ENCODE measurements at places on chromosomes 13 and 19.
A peak's percentile ranks its signal among the peaks of the same experiment; 100 is the strongest.

GRCh38 chr19:55581145-55581822, 636 bp upstream of the ZNF579 start:
- peak; percentile 57 for DNase-seq

DNA sequence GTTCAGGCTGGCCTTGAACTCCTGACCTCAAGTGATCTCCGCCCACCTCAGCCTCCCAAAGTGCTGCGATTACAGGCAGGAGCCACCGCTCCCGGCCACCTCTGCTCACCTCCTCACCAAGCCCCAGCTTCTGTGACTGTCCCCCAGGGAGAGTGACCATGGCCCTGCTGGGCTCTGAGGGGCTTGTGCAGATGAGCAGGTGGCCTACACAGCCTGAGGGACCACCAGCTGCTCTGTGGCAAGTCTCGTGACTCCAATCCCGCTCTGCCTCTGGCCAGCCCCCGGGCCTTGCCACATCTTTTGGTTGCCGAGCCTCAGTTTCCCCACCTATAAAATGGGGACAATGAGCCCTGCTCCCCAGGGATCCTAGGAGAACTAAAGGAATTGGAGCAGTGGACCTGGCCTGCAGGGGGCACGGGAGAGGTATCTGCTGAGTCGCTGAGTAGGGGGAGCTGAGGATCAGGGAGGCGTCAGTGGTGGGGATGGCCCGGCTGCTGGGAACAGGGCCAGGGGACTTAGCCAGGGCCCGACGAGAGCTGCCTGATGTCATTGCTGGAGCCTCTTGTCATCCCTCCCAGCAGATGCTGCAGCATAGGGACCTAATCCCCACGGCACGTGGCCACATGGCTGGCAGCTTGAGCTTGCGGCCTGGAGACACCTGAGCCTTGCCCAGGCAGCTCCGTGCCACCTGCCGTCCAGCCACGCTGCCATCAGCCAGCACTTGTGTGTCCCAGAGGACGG, 74.7 kb downstream of the GADD45B start:
- no peak for DNase-seq

- no peak for DNase-seq
Observed at GRCh38 chr19:55959996-55960675, 12.5 kb downstream of the NLRP8 start.

- no peak for DNase-seq
Observed at GRCh38 chr19:5345895-5346386, 5.3 kb upstream of the PTPRS start.

- no peak for DNase-seq
Observed at GRCh38 chr13:59480396-59481259, 683.1 kb downstream of the DIAPH3 start.

DNA sequence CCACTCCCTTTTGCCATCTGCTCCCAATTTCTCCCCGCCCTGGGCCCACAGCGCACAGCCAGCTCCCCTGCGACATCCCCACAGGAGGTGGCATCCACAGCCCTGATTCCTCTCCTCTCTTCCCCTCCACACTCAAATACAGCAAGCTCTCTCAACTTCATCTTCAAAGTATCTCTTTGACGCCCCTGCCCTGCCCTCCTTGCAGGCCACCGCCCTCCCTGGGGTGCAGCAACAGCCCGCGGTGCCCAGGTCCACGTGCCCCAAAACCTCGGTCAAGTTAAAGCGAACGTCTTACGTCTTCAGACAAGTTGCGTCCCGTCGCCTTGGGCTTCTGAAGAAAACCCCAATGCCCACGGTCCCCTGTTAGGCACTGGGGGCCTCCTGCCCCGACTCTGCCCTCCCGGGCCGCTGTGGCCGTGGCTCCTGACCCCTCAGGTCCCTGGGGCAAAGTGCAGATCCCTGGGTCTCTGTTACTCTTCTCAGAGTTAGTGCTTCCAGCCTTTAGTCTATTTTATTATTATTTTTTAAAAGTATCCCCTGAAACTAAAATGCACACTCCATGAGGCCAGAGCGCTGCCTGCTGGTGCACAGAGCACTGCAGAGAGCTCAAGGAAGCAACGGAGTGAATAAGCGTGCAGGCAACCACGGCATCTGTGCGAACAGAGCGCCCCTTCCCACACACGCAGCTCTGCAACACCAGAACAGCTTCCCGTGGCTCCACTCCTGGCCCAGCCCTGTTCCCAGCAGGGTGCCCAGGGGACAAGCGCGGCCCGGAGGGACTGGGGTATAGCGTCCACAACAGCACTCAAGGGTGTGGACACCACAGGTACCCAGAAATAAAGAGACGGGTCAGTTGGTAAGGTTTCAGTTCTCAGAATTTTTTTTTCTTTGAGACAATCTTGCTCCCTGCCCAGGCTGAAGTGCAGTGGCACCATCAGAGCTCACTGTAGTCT, 26.4 kb downstream of the IL17D start:
- no peak for DNase-seq

DNA sequence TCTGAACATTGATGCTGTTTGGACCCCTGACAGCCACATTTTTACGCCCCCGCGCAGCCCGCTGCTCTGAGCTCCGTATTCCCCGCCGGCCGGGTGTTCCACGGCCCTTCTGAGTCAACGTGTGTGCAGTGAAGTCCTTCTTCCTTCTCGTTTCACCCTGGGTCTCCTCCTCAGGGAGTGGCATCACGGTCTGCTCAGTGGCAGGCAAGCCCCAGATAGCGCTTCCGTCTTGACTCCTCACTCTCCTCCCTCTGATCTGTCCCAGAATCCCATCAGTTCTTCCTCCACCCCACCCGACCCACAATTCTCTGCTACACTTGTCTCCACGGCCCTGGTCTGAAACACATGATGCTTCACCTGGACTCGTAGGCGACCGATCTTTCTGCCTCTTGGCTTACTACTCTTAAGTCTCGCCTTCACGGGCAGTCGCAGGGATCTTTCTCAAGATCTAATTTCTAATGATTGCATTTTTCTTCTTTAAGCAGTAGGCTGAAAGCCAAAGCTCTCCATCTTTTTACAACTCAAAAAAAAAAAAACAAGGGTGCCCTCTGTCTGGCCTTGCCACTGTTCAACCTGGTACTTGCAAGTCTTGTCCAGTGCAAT, 33.9 kb downstream of the CCNE1 start:
- peak; percentile 53 for DNase-seq

DNA sequence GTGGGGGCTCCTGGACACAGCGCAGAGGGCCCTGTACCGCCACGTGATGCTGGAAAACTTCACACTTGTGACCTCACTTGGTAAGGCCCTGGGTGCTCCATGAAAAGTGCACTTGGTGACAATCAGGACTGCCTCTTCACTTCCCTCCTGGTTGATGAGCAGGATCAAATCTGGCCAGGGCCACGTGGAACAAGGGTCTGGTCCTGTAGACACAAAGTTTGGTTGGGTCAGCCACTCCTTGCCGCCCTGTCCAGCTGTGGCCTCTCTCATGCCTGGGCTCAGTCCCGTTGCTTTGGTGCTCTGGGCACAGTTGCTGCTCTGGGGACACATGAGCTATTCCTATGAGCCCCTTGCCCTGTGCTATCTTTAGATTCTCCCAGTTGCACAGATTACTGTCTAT, 2.3 kb downstream of the ZNF324B start:
- no peak for DNase-seq

DNA sequence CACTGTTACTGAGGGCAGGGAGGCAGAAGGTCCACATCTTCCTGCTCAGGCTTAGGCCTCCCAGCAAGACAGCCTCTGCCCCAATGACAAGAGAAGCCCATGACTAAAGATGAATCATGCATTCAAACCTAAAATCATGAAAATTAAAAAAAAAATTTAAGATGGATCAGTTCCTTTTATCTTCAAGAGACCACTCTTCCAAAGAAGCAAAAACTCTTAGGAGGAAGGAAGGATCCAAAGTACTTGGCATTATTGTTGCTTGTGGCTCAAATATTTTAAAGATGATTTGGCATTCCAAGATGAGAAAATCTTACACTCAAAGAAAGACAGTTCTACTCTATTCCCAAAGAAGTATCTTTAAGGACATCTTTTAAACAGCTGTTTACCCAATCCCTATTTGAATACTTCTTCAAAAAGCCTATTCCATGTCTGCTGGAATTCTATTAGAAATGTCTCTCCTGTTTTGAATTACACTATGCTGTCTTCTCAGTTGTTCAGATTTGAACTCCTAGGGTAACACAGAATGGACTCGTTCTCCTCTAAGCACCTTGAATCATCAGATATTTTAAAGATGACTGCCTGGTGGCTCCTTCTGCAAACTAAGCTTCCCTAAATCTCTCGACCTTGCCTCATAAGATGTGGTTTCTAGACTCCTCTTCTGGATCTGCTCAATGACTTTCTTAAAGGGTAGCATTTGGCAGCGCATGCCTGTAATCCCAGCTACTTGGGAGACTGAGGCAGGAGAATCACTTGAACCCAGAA, 7.0 kb downstream of the SERP2 start:
- DNase-seq, result no peak

- peak; percentile 54 for DNase-seq
Observed at GRCh38 chr19:45097776-45098520, 5.0 kb downstream of the PPP1R37 start.

DNA sequence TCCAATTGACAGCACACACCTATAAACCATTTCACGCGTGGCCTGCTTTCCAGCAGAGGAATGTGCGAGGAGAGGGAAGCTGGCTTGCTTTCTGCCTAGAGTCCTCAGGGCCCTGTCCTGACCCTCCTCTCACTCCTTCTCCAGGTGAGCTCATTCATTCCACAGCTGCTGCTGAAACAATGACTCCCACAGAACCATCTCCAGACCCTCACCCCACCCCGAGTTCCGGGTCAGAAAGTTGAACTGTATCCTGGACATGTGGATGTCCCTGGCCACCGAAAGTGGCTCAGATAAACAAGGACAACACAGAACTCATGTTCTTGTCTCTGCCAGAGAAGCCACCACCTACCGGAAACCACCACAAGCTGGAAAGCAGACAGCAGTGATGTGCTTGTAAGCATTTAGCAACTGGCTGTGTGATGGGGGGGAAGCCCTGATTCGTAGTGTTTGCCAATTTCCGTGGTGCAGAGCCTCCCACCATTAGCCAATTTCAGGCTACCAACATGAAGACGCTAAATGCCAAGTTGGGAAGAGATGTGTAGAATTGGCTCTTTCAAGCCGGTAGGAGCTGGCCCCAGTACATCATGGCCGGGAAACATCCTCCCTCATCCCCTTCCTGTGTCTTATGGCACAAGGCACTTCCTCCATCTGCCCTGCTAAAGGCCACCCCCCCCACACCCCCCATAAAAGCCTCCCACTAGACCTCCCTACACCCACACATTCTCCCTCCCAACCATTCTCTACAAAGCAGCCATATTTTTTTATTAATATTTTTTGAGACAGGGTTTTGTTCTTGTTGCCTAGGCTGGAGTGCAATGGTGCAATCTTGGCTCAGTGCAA, 5.0 kb downstream of the SYCE2 start:
- no peak for DNase-seq

- no peak for DNase-seq
Observed at GRCh38 chr13:44583137-44583536, 7.0 kb upstream of the TSC22D1 start.

- no peak for DNase-seq
Observed at GRCh38 chr13:80463673-80464352, 122.9 kb upstream of the SPRY2 start.

GRCh38 chr13:27450921-27451471, 632 bp upstream of the MTIF3 start:
- DNase-seq, result peak; percentile 31

GRCh38 chr13:113320226-113320875, 23.3 kb downstream of the LAMP1 start:
- DNase-seq, result no peak

GRCh38 chr19:46824890-46825730, 25.5 kb downstream of the AP2S1 start:
- no peak for DNase-seq

DNA sequence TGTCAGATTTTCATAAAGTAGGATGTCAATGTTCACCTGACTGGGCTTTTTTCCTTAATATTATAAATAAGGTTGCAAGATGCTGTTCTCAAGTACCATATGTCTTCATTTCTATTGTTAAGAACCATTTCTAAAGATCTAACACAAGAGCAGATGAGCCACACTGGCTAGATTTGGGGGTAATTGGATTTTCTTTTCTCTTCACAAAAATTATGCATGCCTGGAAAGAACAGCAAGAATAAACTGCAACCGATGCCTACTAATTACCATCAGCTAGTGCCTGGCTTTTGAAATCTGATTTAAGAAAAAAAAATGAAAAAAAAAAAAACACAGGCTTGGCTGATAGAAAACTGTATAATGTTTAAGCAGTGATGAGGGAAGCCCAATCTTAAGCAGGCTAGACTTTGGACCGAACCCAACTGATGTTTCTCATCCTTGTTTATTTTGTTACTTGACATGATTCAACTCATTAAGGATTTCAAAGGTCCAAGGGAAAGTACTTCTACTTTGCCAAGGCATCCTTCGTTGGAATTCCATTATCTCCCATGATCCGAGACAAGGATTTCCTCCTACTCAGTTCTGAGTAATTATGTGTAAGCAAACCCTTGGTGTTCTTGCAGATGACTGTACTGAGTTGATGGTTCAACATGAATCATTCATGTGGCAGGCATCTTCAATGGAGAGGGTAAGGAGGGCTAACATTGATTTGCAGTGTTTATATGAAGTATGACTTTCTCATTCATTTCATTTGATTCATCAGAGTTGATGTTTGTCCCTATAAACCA, 300.5 kb downstream of the SPRY2 start:
- DNase-seq, result no peak

GRCh38 chr13:35448465-35448864, 28.0 kb downstream of the MAB21L1 start:
- DNase-seq, result no peak

- DNase-seq, result no peak
Observed at GRCh38 chr19:653425-653824, 9.6 kb downstream of the RNF126 start.

GRCh38 chr13:33134213-33134612, 118.0 kb downstream of the KL start:
- DNase-seq, result no peak

GRCh38 chr13:79995334-79995733, 345.6 kb downstream of the SPRY2 start:
- no peak for DNase-seq

DNA sequence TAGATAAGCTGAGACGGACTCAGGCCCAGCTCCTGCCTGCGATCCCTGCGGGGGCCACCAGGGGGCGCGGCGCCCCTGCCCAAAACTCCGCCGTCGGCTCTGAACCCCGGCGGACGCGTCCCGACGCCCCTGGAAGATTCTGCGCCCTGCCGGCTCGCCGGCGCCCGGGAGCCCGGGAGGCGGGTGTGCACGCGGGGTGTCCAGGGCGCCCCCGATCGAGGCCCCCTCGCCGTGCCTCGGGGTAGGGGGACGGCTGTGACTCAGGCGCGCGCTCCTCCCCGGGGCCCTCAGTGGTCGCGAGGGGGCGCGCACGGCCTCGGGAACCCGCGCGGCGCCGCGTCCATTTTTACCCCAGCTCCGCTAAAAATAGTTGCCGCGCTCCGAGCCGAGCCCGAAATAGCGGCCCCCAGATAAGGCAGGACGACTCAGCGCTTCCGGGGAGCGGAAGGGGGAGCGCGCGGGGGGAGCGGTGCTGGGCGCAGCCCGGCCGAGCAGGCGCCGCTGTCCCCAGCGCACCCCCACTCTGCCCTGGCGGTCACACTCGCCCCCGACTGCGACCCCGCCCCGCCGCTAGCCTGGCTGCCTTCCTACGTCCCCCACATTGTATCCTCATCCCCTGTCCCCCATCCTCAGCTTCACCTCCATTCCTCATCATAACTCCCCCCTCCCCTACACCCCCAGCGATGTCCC, 16.0 kb upstream of the ERCC1 start:
- DNase-seq, result peak; percentile 83

- no peak for DNase-seq
Observed at GRCh38 chr13:23949200-23949599, 51.9 kb upstream of the C1QTNF9B start.
